ENCODE measurements at places on chromosomes 4 and X.

- DNase-seq, result no peak
Observed at GRCh38 chr4:16496501-16496900, 270.2 kb upstream of the TAPT1 start.

DNA sequence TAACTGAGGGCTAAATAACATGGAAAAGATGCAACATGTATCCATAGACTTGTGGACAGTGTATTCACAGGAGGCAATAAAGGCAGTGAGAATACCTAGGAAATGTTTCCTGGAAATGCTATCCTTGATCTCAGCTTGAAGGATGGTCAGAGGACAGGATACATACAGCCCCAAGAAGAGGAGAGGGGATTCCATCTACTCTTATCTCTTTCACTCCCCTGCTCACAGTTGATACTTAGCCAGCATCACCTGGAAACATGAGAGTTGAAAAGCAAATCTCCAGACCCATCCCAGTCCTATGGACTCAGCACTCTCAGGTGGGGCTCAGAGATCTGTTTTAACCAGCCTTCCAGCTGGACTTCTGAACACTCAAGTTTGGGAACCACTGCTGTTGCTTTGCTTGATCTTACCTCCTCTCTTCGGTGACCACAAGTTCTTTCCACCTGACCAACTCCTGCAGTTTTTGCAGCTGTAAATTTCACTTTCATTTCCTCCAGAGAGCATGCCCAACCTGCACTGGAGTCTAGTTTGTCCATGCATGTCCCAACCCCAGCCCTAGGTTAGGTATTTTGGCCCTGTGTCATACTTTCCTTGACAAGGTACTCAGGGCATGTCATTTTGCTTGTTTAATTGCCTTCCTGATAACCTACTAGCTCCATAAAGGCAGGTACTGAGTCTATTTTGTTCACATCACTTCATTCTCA is 10.4 kb downstream of the RELL1 start:
- no peak for DNase-seq

DNA sequence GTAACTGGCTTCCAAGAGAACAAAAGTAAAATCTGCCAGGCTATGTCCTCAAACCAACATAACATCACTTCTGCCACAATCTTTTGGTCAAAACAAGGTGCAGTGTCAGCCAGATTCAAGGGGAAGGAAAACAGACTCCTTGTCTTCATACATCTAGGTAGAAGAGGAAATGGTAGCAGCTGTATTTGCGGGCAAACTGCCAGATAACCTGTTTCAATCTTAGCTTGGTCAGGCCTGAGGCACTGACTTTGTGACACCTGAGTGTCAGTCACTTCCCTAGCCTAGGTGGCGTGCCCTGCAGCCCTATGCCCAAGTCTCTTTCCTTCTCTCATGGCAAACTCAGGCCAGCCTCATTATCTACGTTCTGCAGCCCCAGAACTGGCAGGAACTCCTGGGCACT is 146.2 kb upstream of the JADE1 start:
- no peak for DNase-seq

- peak; percentile 53 for DNase-seq
Observed at GRCh38 chr4:79576429-79576753, 168.4 kb upstream of the GK2 start.

DNA sequence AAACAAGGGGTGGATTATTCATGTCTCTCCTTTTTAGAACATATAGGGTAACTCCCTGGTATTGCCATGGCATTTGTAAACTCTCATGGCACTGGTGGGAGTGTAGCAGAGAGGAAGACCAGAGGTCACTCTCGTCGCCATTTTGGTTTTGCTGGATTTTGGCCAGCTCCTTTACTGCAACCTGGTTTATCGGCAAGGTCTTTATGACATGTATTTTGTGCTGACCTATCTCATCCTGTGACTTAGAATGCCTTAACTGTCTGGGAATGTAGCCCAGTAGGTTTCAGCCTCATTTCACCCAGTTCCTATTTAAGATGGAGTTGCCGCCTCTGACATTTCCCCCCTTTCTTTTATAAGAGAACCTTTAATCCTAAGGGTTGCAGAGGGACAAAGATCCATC is 45.8 kb downstream of the MGST2 start:
- DNase-seq, result no peak
